RCC 7860 (cell line): ENCODE measurements at places on chromosomes 11 and 22.
A peak's percentile ranks its signal among the peaks of the same experiment; 100 is the strongest.

GRCh38 chr11:122337241-122337640 is 221.2 kb upstream of the BLID start:
- no peak for DNase-seq

GRCh38 chr22:29343313-29343805 is 27.9 kb upstream of the RASL10A start:
- DNase-seq = peak; percentile 24

- DNase-seq = no peak
Measured at GRCh38 chr11:94447149-94447548, 45.9 kb upstream of the GPR83 start.

- no peak for DNase-seq
Measured at GRCh38 chr22:48890693-48891554, 936.7 kb downstream of the BRD1 start.

DNA sequence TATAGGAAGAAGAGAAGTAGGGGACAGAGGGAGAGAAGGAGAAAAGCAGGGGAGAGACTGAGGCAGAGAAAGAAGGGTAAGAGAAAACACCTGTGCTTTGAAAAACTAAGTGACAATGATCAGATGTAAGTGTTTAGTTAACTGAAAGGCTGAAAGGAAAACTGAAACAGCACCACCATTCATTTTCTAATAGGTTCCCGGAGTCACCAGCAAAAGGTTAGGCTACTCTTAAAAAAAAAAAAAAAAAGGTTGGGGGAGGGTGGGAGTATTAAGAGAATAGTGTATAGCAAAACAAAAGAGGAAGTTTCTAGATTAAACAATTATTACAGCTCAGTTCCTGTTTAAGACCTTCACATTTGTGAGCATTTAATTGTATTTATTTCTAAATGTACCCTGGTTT is 113.8 kb downstream of the CADM1 start:
- no peak for DNase-seq
